HuH-7 (cell line): ENCODE measurements at places on chromosomes 13 and 19.

DNA sequence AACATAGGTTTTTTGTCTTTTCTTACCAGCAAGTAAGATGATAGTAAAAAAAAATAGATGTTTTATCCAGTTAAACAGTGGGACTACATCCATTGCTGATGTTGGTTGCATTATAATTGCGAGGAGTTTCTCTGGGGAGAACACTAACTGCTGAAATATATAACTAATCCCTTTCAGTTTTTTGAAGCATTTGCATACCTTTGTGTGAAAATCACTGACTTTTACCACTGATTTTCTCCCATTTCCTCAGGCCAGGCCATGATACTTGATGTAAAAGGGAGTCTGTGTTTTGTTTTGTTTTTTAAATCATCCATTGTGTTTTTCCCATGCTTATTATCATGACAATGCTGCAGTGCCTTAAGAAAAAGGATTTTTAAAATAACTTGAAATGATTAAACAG, 699.5 kb downstream of the PCDH9 start:
- DNase-seq, result no peak

GRCh38 chr13:50617134-50617721, 226.3 kb downstream of the DLEU7 start:
- DNase-seq, result no peak

- no peak for DNase-seq
Measured at GRCh38 chr13:95204231-95204765, 97.0 kb downstream of the ABCC4 start.

- no peak for DNase-seq
Measured at GRCh38 chr19:51695702-51696315, 2.7 kb downstream of the SPACA6 start.

- no peak for DNase-seq
Measured at GRCh38 chr13:109162248-109163036, 533.0 kb downstream of the MYO16 start.

DNA sequence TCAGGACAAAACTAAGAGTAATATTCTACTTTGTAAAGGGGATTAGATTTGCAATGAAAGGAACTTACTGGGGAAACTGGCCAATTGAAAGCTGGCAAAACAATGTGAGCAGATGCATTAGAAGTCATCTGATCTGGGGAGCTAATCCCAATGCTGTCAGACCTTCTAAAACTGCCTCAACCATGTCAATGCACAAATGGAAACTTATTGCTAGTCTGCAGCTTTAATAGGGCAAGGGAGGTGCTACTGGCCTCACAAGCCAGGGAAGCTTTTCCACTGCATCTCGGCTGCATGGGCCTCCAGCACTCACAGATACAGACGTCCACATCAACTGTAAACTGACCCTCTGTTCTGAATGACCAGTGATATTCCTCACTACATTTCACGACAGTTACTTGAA, 154.2 kb downstream of the LHFPL6 start:
- no peak for DNase-seq

DNA sequence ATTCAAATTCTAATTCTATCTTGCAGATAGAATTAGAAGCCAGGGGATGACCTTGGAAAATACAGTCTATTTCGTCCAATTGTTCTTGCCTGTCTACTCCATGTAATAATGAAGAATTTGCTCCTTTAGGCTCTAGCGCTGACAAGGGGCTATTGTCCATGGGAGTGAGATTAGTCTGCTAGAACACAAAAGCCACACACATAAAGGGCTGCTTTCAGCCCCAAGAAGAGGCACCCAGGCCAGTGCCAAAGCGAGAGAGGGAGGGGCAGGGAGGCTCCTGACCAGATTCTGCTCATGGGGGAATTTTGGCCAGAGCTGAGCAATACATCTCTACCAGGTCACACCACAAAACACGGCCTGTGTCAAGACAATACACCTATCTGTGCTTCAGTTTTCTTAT, 1306.9 kb downstream of the UQCRFS1 start:
- no peak for DNase-seq

DNA sequence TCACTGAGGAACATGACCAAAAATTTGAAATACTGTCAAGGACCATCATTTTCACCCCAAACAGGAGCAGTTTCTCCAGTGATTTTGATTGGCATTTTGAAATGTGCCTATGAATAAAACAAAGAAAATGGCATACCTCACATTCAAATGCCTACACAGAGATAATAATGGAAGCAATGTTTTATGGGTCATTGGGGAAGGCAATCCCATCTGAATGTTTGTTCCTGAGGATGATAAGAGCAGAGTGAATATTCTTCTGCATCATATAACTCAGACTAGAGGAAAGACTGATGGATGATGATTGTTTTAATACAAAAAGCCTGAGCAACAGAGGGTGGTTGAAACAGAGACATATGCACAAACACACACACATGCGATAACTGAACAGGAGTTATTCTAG, 2749.9 kb downstream of the PCDH9 start:
- DNase-seq, result no peak

GRCh38 chr13:42893214-42893671, 98.8 kb downstream of the EPSTI1 start:
- no peak for DNase-seq
